GOT3 (cell line): ENCODE measurements at places on chromosomes 6 and 20.

GRCh38 chr6:47446669-47447330, 30.8 kb upstream of the CD2AP start:
- no peak for DNase-seq

- DNase-seq = no peak
Observed at GRCh38 chr6:100343316-100344077, 121.2 kb downstream of the SIM1 start.

DNA sequence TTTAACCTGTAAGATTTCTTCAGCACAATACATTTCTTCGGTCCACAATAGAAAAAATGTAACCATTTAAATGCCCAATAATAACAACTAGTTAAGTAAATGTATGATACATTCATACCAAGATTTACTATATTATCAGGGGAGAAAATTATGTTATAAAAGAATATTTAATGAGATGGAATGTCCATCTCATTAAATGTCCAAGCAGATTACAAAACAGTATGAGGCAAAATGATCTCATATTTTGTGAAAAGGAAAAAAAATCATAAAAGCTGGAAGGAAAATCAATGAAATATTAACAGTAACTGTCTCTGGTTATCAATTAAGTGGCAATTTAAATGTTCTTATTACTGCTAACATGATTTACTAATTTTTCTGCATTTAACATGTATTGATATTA, 10.1 kb upstream of the HEY2 start:
- DNase-seq = no peak

DNA sequence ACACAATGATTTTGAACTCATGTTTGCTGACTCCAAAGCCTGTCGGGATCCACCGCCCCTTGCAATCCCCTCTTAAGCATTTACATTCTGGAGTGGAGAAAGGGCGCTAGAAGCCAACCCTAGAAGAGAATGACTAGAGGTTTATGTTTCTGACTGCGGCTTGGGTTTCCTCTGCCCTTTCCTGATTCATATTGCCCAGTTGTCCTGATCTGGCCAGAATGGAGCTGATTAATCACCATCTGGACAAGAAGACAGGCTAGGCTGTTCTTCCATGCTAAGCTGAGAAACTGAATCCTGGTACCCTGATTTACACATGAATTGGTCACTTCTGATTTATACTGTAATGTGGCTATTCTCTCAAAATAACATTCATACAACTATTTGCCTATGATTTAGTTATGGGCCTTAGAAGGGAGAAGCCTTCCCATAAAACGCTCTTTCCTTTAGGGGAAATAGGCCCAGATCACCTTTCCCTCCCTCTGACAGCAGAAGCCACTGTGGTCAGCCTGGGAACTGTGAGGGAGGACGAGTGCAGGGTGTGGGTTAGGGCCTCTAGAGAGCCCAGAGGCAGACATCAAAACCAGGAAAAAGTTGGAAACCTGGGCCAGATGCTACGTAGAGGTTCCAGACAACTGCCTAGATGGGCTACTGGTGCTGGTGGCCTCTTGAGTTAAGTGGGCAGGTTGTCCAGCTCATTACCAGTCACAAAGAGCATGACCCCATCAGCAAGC, 199.2 kb upstream of the PRDM1 start:
- DNase-seq = no peak

DNA sequence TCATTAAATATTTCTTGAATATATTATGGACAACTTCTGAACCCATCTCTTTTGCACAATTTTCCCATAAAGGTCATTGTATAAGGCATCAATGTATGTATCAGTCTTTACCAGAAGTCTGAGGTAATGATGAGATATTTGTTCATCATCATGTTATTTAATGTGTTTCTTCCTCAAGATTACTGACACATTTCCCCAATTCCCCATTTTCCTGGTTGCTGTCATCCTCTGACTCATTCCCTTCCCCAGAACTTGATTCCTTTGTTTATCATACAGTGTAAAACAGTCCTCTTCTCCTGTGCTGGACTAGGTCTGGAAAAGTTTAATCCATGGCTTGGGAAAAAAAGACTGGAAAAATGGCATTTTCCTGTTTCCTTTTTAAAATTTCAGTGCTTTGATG, 107.9 kb upstream of the FLRT3 start:
- no peak for DNase-seq

DNA sequence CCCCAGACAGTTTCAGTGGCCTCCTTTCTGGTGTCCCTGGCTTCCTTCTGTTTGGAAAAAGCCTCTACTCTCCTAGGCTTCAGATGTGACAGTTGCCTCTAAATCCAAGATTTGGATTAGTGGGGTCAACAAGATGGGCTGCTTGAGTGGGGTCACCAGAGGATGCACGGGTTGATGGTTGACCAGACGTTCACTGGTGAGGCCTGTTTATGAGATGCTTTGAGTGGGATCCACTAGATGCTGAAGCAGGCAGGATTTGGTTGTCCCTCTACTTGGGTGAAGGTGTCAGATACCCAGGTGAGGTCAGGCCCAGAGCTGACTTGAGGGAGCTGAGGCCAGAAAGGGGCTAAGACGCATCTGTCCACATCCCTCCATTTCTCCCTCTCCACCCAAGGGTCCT, 8.1 kb upstream of the DLGAP4 start:
- no peak for DNase-seq

- no peak for DNase-seq
Observed at GRCh38 chr6:90891355-90891754, 304.5 kb upstream of the MAP3K7 start.

DNA sequence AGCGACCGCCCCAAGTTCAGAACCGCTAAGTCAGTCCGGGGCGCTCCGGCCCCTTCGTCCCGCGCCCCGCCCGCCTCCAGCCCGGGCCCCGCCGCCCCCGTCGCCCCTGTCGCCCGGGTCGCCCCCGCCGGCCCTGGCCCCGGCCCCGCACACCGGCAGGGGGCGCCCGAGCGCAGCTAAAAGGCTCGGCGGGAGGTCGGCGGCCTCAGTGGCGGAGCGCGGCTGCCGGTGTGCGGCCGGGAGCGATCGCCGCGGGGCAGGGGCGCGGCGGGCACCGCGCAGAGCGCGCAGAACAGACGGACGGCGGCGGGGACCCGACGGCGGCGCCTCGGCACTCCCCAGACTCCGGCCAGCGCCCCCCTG, at the start of gene FNDC1:
Gene FNDC1 (plus strand): TSS at position 208 of the 363 bp plus-strand sequence. CDS start 197 bp downstream, outside the sequence.
- no peak for DNase-seq

- no peak for DNase-seq
Observed at GRCh38 chr6:117352466-117353081, 73.2 kb downstream of the ROS1 start.

DNA sequence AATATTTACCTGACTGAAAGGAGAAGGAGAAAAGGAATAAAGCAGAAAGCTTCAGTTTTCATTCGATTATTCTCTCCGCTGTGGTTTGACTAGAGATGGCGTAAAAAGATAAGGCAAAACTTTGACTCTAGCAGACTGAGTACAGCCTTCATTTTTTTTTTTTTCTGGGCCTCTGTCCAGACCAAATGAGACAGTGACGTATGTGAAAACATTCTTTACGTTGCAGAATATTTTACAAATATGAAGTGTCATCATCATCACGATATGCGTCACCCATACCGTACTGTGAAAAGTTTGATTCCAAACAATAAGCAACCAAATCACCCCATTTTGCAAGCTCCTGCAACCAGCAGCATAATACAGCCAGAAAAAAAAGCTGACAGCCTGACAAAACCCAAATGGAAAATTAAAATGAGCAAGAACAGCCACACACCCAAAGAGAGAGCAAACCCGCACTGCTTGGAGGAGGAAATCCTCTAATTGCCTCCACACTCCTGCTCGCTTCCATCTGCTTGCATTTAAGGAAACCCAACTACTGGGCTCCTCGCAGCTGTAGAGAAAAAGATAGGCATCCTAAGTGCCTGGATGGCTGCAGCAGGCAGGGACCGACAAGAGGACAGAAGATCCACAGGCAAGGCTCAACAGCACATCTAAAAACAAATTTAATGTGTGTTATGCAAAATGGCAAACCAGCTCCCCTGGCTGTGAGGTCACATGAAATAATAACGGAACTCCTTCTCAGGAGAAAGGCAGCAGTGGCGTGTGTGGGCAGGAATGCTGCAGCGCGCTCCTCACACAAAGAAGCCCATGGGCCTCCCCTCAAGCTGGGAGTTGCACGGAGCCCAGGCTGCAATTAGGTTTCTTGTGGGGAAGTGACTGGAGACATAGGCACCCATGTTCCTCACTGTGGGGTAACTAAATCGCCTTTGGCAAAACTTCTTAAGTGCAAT, 113.1 kb downstream of the FYN start:
- DNase-seq = no peak

DNA sequence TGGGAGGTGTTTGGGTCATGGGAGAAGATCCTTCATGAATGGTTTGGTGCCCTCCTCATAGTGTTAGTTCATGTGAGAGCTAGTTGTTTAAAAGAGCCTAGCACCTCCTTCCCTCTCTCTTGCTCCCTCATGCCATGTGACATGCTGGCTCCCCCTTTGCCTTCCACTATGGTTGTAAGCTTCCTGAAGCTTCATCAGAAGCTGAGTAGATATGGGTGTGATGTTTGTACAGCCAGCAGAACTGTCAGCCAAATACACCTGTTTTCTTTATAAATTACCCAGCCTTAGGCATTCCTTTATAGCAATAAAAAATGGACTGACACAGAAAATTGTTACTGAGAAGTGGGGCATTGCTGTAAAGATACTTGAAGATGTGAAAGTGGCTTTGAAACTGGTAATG, 731.1 kb upstream of the FLRT3 start:
- no peak for DNase-seq

DNA sequence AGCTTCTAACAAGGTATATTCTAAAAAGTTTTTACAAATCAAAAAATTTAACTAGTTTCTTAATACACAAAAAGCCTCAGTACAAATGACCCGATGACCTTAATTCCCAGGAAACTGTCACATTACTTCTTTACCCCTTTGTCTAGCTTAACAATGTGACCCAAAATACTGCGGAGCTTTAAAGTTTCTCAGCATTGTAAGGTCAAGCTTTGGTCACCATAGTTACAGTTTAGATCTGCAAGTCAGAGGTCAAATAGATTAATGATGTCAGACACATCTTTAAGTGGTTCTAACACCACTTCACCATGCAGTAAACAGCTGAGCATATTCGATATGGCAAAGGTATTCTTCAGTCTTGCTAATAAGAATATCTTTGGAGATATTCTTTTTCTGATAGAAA, 36.8 kb upstream of the FLRT3 start:
- DNase-seq = no peak

DNA sequence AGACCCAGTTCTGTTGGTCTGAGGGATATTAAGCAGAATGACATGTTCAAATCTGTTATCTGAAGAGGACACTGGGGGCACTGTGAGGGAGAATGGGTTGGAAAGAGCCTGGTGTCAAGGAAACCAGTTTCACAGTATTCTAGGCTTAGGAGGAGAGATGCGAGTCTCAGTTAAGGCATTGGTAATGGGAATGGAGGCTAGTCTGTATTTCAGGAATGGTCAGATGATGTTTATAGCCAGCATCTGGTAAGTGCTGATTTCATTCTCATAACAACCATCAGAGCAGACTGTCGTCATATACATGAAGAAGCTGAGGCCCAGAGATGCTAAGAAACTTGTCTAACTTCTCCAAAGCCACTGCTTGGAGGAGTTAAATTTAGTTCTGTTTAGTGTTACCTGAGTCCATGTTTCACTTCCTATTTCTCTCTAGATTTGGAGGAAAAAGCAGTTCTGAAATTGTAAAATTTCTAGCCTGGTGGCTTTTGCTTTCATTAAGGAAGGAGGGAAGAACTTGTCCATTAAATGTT, 242.0 kb downstream of the ARID1B start:
- DNase-seq = no peak

DNA sequence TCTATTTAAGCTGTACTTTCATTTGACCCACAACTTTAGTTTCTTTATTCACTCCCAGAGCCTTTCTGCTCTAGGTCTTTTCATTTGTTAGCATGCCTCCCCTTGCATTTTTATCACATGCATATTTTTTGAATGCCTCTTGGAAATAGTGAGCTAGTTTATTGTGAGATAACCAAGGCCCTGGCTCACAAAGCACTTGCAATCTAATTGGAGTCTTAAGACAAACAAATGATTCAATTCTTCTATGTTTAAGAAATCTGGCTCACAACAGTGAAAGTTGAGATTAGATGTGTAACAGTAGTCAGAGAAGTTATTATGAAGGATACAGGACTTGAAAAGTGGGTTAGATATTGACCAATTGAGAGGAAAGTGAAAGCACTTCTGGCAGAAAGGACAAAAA, 173.4 kb downstream of the MOXD1 start:
- no peak for DNase-seq

DNA sequence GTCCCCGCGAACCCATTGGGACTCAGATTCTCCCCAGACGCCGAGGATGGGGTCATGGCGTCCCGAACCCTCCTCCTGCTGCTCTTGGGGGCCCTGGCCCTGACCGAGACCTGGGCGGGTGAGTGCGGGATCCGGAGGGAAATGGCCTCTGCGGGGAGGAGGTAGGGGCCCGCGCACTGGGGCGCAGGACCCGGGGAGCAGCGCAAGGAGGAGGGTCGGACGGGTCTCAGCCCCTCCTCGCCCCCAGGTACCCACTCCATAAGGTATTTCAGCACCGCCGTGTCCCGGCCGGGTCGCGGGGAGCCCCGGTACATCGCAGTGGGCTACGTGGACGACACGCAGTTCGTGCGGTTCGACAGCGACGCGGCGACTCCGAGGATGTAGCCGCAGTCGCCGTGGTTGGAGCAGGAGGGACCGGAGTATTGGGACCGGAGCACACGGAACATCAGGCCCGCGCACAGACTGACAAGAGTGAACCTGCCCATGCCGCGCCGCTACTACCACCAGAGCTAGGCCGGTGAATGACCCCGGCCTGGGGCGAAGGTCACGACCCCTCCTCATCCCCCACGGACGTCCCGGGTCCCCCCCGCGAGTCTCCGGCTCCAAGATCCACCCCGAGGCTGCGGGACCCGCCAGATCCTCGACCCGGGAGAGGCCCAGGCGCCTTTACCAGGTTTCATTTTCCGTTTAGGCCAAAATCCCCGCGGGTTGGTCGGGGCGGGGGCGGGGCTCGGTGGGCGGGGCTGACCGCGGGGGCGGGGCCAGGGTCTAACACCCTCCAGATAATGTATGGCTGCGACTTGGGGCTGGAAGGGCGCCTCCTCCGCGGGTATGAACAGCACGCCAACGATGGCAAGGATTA, 15.7 kb upstream of the HLA-A start:
- no peak for DNase-seq

- no peak for DNase-seq
Observed at GRCh38 chr6:24126586-24127192, 674 bp downstream of the NRSN1 start.

GRCh38 chr6:94144807-94145206, 725.4 kb upstream of the EPHA7 start:
- DNase-seq = no peak

DNA sequence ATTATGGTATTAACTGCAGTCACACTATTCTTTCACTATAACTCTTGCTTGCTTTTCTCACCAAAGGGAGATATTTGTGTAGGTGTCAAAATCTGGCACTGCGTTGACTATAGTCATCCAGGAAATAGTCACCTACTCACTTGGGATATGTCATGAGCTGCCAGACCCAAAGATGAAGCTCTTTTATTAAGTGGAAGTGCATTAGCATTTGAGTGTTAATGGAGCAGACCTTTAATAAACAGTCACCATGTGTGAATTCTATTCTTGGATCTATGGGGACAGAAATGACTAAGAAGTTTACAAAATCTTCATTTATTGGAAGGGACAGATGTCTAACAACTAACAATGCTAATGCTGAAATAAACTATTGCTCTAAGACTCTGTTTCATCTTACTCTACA, 130.1 kb upstream of the NEDD9 start:
- no peak for DNase-seq
